ENCODE measurements at places on chromosomes 11 and 22.

GRCh38 chr11:35825386-35825785, 118.5 kb upstream of the LDLRAD3 start:
- DNase-seq, result no peak

- DNase-seq, result no peak
Observed at GRCh38 chr11:131824771-131825170, 454.4 kb downstream of the NTM start.

DNA sequence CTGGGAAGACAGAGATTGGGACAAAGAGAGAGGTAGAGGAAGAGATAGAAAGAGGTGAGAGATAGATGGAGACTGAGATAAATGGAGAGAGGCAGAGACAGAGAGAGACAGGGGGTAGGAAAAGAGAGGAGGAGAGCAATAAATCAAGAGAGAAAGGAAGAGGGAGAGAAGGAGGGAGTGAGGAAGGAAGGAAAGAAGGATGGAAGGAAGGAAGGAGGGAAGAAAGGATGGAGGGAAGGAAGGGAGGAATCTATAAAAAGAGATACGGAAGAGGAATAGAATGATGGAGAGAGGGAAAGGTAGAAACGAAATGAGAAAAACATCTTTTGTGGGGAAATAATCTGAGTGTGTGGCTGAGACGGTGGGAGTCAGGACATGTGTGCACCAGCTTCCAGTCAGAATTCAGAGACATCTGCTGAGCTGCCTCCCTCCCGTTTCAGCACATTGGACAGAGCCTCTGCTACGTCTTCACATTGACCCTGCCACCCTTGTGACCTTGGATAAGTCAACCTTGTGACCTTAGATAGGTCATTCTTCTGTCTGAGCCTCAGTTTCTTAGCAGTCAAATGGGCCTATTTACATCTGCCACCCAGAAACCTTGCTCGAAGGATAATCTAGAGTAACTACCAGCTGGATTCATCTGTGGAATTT, 417.8 kb downstream of the MIAT start:
- DNase-seq, result no peak

- no peak for DNase-seq
Observed at GRCh38 chr22:41302021-41302767, 869 bp downstream of the ZC3H7B start.
